ENCODE measurements at places on chromosomes 5 and 9.

- no peak for DNase-seq
Observed at GRCh38 chr9:20441166-20441565, 181.1 kb downstream of the MLLT3 start.

GRCh38 chr9:133134388-133135145 is 13.5 kb upstream of the RALGDS start:
- no peak for DNase-seq

GRCh38 chr5:1435369-1435768 is 9.9 kb downstream of the SLC6A3 start:
- no peak for DNase-seq

DNA sequence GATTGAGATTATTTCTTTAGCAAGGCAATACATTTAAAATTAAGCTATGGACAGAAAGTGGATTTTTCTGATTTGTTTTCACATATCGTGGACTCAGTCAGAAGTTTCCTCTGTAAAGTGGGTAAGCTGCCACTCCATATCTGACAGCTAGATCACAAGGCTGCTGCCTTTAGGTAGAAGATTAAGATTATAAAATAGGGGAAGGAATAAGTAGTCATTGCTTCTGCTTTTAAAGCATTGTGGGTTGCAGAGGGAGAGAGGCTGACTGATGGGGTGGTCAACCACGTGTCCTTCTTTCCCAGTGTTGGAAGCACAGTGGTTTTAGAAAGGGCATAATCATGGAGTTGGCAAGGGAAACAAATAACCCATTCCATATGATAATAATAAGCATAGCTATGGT is 74.3 kb upstream of the MOCS2 start:
- no peak for DNase-seq

- no peak for DNase-seq
Observed at GRCh38 chr5:57172466-57173318, 1.2 kb upstream of the GPBP1 start.

- no peak for DNase-seq
Observed at GRCh38 chr5:17218353-17219005, 1.0 kb downstream of the BASP1 start.

GRCh38 chr9:30713243-30713642 is 1671.2 kb upstream of the ACO1 start:
- DNase-seq, result no peak

DNA sequence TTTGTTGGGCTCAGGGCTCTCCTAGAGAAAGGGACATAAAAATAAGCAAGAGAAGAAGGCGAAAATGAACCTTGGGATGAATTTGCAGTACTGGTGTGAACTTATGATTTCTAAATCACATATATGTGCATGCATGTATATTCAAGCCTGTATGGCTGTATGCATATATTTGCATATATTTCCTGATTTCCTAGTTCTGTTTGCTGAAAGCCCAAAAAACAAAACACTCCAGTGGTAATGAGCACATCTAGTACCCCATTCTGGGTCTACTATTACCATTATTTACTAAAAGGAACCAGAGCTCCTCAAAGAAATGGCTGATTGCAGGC is 7.3 kb downstream of the ZFP62 start:
- no peak for DNase-seq

GRCh38 chr5:179749857-179750508 is 17.4 kb downstream of the MAML1 start:
- DNase-seq, result no peak

GRCh38 chr9:103245369-103245768 is 250.2 kb downstream of the CYLC2 start:
- no peak for DNase-seq

DNA sequence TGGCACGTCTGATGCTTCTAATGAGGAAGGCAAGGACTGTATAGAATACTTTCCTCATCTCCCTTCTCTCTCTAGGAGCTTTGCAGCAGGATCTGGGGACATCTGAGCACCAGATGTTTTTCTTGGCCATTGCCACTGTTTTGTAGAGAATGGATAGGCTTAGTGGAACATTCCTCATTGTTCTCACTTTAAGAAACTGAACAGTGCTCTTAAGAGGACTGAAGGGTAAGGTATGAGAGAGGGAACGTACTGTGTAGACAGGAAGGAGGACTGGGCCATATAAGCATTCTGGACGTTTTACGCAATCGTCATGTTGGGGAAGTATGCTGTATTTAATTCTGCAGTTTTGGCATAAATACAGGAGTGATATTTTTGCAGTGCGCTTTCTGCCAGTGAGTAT is 70.6 kb downstream of the SMARCA2 start:
- DNase-seq, result no peak

GRCh38 chr5:179271821-179272325 is 73.4 kb downstream of the ADAMTS2 start:
- DNase-seq, result no peak

DNA sequence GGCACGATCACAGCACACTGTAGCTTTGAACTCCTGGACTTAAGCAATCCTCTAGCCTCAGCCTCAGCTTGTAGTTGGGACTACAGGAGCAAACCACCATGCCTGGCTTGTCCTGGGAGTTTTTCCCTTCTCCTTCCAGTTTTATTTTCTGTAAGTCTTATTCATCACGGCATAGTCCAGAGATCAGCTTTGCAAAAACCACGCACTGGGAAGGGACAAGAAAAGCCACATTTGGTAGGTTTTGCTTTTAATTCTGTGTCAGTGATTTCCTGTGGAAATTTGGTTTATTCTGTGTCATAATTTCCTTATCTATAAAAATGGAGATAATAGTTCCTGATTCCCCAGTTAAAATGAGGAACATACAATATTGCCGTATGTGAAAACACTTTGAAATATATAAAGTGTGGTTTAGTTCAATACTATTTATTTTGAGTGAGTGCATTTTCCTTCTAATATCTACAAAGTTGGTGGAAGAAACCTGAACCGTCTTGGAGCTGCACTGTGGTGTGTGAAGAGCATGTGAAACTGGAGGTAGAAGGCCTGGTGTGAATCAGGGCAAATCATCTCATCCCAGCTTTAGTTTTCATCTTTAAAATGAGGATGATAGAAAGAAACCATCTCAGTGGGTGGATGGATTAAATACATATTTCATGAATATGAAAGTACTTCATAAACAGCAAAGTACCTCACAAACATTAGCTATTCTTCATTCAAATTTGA is 92.8 kb upstream of the ELL2 start:
- DNase-seq, result no peak

- DNase-seq, result no peak
Observed at GRCh38 chr9:112754578-112754977, 4.0 kb downstream of the SNX30 start.

- no peak for DNase-seq
Observed at GRCh38 chr9:994005-994404, 17.6 kb downstream of the DMRT3 start.

- no peak for DNase-seq
Observed at GRCh38 chr9:93601666-93602065, 25.3 kb downstream of the PHF2 start.

- no peak for DNase-seq
Observed at GRCh38 chr5:107477492-107477891, 193.2 kb downstream of the EFNA5 start.

DNA sequence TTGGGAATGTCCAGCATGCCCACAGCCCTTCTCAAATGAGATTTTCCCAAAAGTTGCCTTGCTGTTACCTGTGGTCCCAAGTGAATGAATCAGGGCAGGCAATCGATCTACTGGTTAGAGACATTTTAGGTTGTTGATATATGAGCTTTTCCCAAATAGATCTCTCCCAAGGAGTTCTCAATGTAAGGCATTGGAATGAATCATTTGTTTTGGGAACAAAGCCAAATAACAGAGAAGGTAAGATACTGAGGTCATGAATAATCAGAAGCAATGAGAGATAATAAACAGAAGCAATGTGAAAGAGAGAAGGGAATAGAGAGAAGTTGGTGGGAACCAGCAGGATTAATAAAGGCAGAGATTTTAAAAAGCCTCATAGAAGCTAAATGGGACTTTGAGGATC is 93.6 kb upstream of the FER start:
- no peak for DNase-seq

- DNase-seq, result no peak
Observed at GRCh38 chr5:139063664-139064054, 134.5 kb downstream of the SIL1 start.

DNA sequence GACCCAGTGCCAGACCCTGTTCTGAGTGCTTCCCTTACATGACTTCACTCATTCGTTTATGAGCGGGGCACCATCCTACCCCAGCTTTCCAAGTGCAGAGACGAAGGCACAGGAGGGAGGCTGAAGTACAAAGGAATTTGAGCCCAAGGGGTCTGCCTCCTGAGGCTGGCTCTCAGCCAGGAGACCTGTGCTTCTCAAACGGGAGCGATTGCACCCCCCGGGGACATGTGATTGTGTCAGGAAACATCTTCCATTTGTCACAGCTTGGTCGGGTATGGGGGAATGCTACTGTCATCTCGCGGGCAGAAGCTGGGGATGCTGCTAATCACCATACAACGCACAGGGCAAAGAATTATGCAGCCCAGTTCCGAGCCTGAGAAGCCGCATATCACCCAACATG is 23.9 kb downstream of the ADCY2 start:
- DNase-seq, result no peak

DNA sequence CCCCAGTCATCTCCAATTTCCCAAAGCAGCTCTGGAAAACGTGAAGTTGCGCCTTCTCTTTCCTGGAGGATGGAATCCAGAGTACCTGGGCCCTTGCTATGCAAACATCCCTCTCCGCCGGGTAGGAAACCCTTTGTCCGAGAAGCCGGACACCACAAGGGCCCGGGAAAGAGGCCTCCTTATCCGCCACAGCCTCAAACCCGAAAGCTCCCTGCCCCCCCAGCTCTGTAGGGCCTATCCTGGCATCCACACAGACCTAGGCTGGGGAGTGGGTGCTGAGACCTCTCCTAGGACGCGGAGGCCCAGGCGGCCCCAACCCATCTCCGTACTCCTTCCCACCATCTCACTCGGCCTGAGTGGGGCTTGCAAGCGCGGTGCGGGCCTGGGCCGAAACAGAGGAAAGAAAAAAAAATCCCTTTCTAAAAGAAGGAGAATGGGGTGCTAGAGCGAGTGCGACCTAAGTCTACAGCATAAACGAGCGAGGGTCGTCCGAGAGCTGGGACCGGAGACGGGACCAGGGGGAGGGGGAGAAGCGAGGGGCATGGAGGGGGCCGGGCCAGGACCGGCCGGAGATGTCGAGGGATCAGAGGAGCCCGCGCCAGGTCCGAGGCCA is 624 bp downstream of the FBXW11 start:
- peak; percentile 14 for DNase-seq

DNA sequence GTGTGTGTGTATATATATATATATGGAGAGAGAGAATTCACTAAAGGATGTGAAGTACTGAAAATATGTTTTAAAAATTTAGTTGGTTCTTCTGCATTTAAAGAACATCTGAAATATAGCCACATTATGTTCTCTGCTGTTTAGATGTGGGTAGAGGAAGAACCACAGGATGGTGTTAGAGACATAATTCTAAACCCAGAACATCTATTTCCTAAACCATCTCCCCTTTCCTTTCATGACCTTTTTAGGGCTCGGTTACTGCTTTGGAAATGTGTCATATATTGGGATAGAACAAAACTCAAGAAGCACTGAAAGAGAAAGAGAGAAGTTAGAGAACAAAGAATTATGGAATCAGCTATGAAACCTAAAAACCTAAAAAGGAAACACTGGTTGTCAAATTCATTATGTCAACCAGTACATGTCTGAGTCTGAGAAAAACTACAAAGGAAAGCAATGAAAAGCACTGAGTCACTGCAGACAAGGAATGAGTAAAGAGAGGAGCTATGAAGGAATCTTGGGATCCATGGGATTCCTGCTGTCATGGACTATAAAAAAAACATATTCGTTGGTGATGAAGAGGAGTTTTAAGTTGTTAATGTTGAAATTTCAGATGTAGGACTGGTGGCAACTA is 28.4 kb downstream of the SLC12A2 start:
- DNase-seq, result no peak

- no peak for DNase-seq
Observed at GRCh38 chr9:95085036-95085770, 232.3 kb downstream of the FANCC start.

- DNase-seq, result no peak
Observed at GRCh38 chr5:6608016-6608415, 24.8 kb downstream of the NSUN2 start.

- no peak for DNase-seq
Observed at GRCh38 chr9:121945849-121946248, 147.3 kb downstream of the TTLL11 start.

GRCh38 chr9:892123-892522 is 50.6 kb downstream of the DMRT1 start:
- DNase-seq, result no peak

GRCh38 chr5:176413255-176413565 is 3.1 kb downstream of the CLTB start:
- no peak for DNase-seq

GRCh38 chr9:73183917-73184861 is 32.5 kb downstream of the ANXA1 start:
- DNase-seq, result no peak

GRCh38 chr9:91986248-91986647 is 36.2 kb upstream of the ROR2 start:
- DNase-seq, result no peak

- no peak for DNase-seq
Observed at GRCh38 chr9:5263351-5264218, 32.4 kb downstream of the INSL4 start.

DNA sequence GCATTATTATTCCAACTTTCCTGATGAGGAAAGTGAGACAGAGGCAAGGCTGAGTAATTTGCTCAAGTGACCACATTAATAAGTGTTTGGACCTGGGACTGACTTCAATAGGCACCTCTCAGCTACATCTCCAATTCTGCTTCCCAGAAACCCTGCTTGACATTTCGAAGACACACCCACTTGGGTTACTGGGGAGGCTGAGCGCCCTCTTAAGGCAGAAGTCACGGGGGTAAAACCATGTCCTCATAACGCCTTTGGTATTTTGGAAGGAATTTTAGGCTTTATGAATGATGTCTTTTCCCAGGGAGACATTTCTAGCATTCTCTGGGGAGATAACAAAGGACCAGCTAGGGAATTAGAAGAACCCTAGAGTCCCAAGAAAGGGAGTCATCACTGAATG is 53.3 kb downstream of the TRPC7 start:
- DNase-seq, result no peak

DNA sequence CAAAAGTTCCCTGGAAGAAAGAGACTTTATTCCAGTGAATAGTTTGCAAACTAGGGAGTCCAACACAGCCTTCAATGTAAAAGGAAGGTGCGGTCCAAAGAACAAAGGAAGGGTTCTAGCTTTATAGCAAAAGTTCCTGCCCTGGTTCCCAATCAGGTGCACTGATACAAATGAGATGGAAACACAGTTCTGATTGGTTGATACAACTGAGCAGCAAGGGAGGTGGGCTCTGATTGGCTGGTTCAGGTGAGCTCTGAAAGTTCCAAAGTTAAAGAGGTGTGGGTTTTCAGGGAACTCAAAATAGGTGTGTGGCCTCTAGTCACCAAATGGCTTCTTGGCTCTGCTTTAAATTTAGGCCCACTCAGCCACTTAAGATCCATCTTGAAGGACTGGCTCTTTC is 43.1 kb downstream of the P4HA2 start:
- no peak for DNase-seq

- no peak for DNase-seq
Observed at GRCh38 chr9:2041736-2042135, 26.6 kb downstream of the SMARCA2 start.

GRCh38 chr5:144028058-144028457 is 142.4 kb downstream of the YIPF5 start:
- no peak for DNase-seq
